Effector memory CD8-positive, alpha-beta T cell (primary cell): ENCODE measurements at places on chromosomes 3 and 15.

- no peaks in the 10 kb centered on the region for H3K36me3 ChIP-seq
- H3K4me1 ChIP-seq, result no peaks in the 10 kb centered on the region
- H3K4me3 ChIP-seq, result no peak overlapping the region
- DNase-seq, result no peak
- no peak overlapping the region for H3K27ac ChIP-seq
Measured at GRCh38 chr15:75779504-75779903, 63.7 kb upstream of the UBE2Q2 start.

- no peak for DNase-seq
- no peaks in the 10 kb centered on the region for H3K4me1 ChIP-seq
- H3K27ac ChIP-seq, result no peak overlapping the region
- H3K27me3 ChIP-seq, result peaks cover 10% of the 10 kb centered on the region
Measured at GRCh38 chr15:73892446-73893226, 19.3 kb downstream of the TBC1D21 start.

- no peak overlapping the region for H3K27ac ChIP-seq
- no peak for DNase-seq
Measured at GRCh38 chr3:110625201-110625747, 446.3 kb upstream of the NECTIN3 start.

- H3K4me1 ChIP-seq, result peaks cover 5% of the 10 kb centered on the region
- no peak overlapping the region for H3K27ac ChIP-seq
- H3K36me3 ChIP-seq, result peaks cover 86% of the 10 kb centered on the region
- no peak for DNase-seq
- H3K27me3 ChIP-seq, result no peaks in the 10 kb centered on the region
Measured at GRCh38 chr15:49135911-49136310, 19.5 kb downstream of the COPS2 start.

DNA sequence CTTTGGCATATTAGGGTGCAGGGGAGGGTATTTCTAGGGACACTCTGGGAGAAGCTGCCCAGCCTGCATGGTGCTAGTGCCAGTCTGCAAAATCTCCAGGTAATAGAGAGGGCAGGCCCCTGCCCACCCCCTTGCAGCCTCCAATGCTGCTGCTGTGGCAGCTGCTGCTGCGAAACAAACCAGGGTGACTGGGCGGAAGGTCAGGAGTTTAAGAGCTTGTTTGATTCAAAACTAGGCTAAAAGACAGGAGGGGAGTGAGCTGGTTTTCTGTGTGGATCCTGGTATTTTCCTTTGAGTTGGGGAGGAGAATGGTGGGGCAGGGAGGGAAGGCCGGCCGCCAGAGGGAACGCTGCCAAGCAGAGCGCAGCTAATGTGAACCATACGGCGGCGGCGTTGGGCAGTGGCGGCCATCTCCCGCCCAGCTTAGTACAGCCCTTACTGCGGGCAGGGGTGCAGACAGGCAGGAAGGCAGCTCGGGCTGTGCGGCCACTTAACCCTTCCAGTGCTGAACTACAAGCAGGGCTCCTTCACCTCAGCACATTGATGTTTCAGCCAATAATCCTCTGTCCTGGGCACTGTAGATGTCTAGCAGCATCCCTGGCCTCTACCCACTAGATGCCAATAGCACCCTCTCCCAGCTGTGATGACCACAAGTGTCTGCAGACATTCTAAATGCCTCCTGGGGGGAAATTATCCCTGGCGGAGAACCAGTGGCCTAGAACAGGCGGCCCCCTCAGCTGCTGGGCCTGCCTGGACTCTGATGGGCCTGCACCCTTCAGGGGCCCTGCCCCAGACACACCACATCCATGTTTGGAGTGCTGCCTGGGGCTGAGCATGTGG lies 125.7 kb downstream of the EEFSEC start:
- DNase-seq, result no peak
- no peaks in the 10 kb centered on the region for H3K36me3 ChIP-seq
- no peaks in the 10 kb centered on the region for H3K4me1 ChIP-seq
- no peak overlapping the region for H3K27ac ChIP-seq
- no peaks in the 10 kb centered on the region for H3K27me3 ChIP-seq
- no peak overlapping the region for H3K4me3 ChIP-seq

GRCh38 chr3:61724183-61724582 lies 162.8 kb downstream of the PTPRG start:
- H3K36me3 ChIP-seq, result no peaks in the 10 kb centered on the region
- no peak for DNase-seq
- H3K4me3 ChIP-seq, result no peak overlapping the region

GRCh38 chr3:39050029-39050428 lies 1.7 kb downstream of the SCN11A start:
- DNase-seq, result no peak
- H3K36me3 ChIP-seq, result peaks cover 19% of the 10 kb centered on the region
- no peak overlapping the region for H3K27ac ChIP-seq

DNA sequence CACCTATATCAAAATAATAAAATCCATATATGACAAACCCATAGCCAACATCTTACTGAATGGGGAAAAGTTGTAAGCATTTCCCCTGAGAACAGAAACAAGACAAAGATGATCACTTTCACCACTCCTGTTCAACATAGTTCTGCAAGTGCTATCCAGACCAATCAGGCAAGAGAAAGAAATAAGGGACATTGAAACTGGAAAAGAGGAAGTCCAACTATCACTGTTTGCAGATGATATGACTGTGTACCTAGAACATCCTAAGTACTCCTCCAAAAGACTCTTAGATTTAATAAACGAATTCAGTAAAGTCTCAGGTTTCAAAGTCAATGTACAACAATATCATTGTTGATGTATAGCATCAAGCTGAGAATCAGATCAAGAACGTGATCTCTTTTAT lies 35.6 kb upstream of the FGF7 start:
- H3K27me3 ChIP-seq, result peaks cover 32% of the 10 kb centered on the region
- H3K4me1 ChIP-seq, result no peaks in the 10 kb centered on the region
- no peak for DNase-seq
- no peak overlapping the region for H3K4me3 ChIP-seq
- H3K36me3 ChIP-seq, result no peaks in the 10 kb centered on the region

DNA sequence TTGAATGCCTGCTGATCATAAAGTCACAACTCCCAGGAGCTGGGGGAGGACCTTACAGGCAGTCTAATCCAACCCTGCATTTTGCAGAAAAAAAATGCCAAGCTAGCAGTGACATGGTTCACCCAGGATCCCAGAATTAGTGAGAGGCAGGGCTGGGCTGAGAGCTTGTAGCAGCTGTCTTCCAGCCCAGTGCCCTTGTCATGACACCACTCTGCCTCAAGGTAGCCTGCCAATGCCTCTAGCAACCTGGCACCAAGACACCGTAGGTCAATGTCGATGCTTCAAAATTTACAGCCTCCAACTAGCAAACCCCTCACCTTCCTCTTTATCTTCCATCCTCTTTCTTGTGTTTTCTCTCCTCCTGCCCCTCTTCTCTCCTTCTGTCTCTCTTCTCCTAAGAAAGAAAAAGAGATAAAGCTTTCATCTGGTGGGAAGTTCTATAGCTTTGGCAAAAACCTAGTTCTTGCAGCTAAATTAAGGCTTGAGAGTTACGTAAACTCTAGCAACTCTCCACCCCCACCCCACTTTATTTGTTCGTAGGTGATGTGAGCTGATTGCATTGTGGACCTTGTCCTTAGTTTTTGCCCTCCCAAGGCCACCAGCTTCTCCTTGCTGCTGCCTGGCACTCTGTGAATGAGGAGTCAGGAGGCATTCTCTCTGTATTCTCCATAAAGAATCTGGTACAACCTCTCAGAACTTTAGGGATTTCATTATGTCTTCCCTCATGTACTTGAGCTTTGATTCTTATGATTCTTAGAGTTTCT lies 18.3 kb upstream of the BFSP2 start:
- H3K27ac ChIP-seq, result no peak overlapping the region
- no peak overlapping the region for H3K4me3 ChIP-seq
- no peak for DNase-seq
- H3K4me1 ChIP-seq, result no peaks in the 10 kb centered on the region
- H3K27me3 ChIP-seq, result peaks cover 33% of the 10 kb centered on the region
- no peaks in the 10 kb centered on the region for H3K36me3 ChIP-seq

DNA sequence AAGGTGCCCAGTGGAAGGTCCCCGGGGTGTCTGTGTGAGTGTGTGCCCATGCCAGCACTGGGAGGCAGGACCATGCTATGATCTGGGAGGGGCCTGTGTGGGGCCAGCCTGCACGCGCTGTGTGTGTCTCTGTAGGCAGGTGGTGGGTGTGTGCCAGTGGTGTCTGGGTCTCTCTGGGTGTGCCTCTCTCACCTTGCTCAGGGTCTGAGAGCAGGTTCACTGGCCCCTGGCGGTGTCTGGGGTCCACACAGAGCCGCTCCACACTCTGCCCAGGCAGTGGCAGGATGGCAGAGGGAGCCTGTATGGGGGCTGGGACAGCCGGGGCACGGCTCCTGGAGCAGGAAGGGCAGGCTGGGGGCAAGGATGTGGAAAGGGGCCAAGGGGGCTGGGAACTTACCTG lies 12.6 kb downstream of the ITIH4 start:
- peak overlapping the region; percentile 58 for H3K27ac ChIP-seq
- DNase-seq, result no peak
- no peaks in the 10 kb centered on the region for H3K27me3 ChIP-seq
- H3K4me1 ChIP-seq, result no peaks in the 10 kb centered on the region

DNA sequence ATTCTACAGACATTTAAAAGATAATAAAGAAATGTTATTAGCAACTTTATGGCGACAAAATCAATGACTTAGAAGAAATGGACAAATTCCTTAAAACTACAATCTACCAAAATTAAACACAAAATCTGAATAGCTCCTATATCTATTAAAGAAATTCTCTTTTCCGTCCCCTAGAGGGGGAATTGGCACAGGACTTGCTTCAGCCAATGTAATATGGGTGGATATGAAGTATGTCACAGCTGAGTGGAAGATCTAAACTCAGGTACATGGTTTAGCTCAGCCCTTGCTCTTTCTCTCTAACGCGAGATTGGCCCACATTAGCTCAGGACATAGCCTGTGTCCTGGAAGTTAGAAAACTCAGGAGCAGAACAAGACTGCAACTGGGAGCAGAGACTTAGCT lies 79.3 kb downstream of the DNAH12 start:
- H3K4me3 ChIP-seq, result no peak overlapping the region
- H3K27ac ChIP-seq, result no peak overlapping the region
- no peaks in the 10 kb centered on the region for H3K4me1 ChIP-seq
- no peak for DNase-seq
- H3K36me3 ChIP-seq, result no peaks in the 10 kb centered on the region
- H3K27me3 ChIP-seq, result peaks cover 10% of the 10 kb centered on the region

DNA sequence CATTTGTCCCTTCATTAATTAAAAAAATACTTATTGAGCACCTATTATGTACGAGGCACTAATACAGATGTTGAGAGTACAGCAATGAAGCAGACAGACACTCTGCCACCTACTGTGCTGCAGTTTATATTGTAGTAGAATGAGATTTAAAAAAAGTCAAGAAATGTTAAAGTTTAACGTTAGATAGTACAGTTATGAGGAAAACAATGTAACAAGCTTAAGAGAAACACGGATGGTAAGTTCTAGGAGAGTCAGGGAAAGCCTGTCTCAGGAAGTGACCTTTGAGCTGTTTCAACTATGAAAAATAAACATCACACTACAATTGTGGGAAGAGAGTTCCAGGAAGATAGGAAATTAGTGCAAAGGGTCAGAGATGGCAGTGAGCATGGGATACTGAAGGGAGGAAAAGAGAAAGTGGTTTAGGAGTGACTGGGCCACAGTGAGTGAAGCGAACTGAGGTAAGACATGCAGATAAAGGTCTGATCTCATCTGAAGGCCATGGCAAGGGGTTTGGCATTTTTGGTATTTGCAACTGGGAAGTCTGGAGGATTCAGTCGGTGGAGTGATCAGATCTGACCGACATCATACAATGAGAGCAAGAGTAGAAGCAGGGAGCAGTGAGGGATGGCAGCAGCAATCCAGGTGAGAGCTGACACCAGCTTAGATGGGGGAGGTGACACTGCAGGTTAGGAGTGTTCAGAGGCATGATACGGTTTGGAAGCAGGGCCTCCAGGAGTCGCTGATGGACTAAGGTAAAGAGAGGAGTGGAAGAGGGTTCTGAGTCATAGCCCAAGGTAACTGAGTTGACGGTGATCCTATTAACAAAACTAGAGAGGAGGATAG lies 28.5 kb downstream of the PLSCR4 start:
- no peak overlapping the region for H3K4me3 ChIP-seq
- no peaks in the 10 kb centered on the region for H3K4me1 ChIP-seq
- no peak for DNase-seq
- no peaks in the 10 kb centered on the region for H3K36me3 ChIP-seq
